Myocyte (in vitro differentiated cells): ENCODE measurements at places on chromosomes 12 and 14. TPM values are rescaled to one million over a fixed set of nuclear protein-coding genes. Genes with fewer than 3 reads are reported as not detected.
A peak's percentile ranks its signal among the peaks of the same experiment; 100 is the strongest.

GRCh38 chr12:41045509-41045908 lies 142.6 kb upstream of the PDZRN4 start:
- no peak for DNase-seq

GRCh38 chr12:45915405-45915804 lies 75.0 kb downstream of the SCAF11 start:
- no peak for DNase-seq

DNA sequence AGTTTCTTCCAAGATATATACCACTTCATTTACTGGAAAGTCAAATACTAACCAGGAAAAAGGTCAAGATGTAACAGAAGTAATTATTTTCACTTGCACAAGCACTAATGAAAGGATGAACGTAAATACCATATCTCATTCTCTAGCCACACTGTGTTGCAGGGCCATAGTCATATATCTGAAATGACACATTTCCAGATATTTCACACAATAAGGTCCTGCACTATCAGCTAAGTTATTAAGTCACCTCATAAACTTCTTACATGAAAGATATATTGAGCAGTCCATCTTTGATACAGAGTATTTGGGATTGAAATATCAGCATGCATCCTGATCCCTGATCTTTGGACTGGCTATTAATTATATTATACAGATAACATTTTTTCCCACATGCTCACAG lies 783.3 kb upstream of the MGAT4C start:
- no peak for DNase-seq

DNA sequence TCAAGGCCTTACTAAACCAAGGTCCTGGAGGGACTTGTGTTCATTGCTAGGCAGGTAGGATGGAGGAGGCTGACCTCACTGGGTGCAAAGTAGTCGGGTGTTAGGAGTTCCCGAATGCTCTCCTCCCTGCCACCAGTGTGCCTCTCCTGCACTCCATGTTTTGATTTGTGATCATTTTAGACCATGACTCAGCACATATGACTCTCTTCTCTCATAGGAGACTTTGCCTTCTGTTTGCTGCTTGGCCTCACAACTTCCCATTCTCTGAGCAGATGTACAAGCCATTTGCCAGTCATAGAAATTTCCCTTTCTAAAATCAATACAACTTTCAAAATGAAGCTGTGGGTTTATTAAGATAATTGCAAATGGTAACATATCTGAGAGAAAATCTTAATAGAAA lies 46.6 kb upstream of the LRIG3 start:
- peak; percentile 43 for DNase-seq

Gene SLC5A8
- total RNA-seq: not detected in 2 replicates
